ENCODE measurements at places on chromosomes 6 and 20. TPM values are rescaled to one million over a fixed set of nuclear protein-coding genes. Genes with fewer than 3 reads are reported as not detected.

DNA sequence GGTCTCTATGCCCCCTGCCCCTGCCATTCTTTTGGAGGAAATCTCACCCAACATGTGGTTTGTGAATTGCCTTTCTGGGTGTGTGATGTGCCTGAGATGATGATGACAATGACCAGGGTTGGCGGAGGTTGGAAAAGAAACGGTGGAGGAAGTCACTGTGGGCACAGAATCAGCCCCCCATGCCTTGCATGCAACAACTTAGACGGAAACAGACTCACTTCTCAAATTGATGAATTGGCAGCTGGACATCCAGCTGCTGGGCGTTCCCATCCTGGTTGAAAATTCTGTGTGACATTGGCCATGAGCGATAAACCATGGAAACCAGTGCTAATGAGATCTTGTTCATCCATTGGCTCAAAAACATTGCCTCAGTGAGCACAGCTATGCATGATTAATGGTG, 95.8 kb upstream of the LY86 start:
- no peaks in the 10 kb centered on the region for H3K4me1 ChIP-seq
- no peak for DNase-seq
- H3K27me3 ChIP-seq = no peaks in the 10 kb centered on the region
- no peaks in the 10 kb centered on the region for H3K36me3 ChIP-seq

HLA-DMA gene
- 5.7 TPM for total RNA-seq

- H3K4me3 ChIP-seq = no peak overlapping the region
- H3K36me3 ChIP-seq = no peaks in the 10 kb centered on the region
- H3K27me3 ChIP-seq = no peaks in the 10 kb centered on the region
- no peak overlapping the region for H3K27ac ChIP-seq
- H3K4me1 ChIP-seq = peaks cover 6% of the 10 kb centered on the region
Measured at GRCh38 chr6:135823851-135824250, 27.6 kb upstream of the PDE7B start.

DNA sequence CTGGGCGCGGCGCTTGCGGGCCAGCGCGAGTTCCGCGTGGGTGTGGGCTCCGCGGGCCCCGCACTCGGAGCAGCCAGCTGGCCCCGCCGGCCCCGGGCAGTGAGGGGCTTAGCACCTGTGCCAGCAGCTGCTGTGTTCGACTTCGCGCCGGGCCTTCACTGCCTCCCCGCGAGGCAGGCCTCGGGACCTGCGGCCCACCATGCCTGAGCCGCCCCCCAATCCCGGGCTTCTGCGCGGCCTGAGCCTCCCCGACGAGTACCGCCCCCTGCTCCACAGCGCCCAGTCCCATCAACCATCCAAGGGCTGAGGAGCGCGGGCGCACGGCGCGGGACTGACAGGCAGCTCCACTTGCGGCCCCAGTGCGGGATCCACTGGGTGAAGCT, 36.2 kb downstream of the RIOK1 start:
- no peak overlapping the region for H3K27ac ChIP-seq
- no peak overlapping the region for H3K4me3 ChIP-seq
- no peaks in the 10 kb centered on the region for H3K36me3 ChIP-seq
- DNase-seq = no peak

- no peaks in the 10 kb centered on the region for H3K4me1 ChIP-seq
- H3K27ac ChIP-seq = no peak overlapping the region
- no peaks in the 10 kb centered on the region for H3K27me3 ChIP-seq
- no peak for DNase-seq
- no peak overlapping the region for H3K4me3 ChIP-seq
Measured at GRCh38 chr6:24415753-24416152, 13.0 kb downstream of the MRS2 start.

- no peaks in the 10 kb centered on the region for H3K27me3 ChIP-seq
- H3K36me3 ChIP-seq = no peaks in the 10 kb centered on the region
- no peak for DNase-seq
- H3K27ac ChIP-seq = no peak overlapping the region
- no peaks in the 10 kb centered on the region for H3K4me1 ChIP-seq
Measured at GRCh38 chr20:38377039-38377685, 30.9 kb downstream of the LBP start.

DNA sequence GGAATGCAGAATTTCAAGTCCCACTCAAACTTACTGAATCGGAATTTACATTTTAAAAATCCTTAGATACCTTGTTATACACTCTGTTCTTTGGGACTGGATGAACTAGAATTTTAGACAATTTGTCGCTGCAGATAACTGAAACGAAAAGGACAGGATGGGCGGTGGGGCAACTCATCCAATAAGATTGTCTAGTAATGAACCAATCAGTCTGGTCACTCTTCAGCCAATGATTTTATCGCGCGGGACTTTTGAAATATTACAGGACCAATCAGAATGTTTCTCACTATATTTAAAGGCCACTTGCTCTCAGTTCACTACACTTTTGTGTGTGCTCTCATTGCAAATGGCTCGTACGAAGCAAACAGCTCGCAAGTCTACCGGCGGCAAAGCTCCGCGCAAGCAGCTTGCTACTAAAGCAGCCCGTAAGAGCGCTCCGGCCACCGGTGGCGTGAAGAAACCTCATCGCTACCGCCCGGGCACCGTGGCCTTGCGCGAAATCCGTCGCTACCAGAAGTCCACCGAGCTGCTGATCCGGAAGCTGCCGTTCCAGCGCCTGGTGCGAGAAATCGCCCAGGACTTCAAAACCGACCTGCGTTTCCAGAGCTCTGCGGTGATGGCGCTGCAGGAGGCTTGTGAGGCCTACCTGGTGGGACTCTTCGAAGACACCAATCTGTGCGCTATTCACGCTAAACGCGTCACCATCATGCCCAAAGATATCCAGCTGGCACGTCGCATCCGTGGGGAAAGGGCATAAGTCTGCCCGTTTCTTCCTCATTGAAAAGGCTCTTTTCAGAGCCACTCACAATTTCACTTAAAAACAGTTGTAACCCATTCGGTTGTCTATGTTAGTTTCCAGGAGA, 41.9 kb upstream of the HFE start:
- H3K27me3 ChIP-seq = no peaks in the 10 kb centered on the region
- H3K4me1 ChIP-seq = peaks cover 8% of the 10 kb centered on the region
- H3K36me3 ChIP-seq = no peaks in the 10 kb centered on the region

- no peaks in the 10 kb centered on the region for H3K36me3 ChIP-seq
- H3K27ac ChIP-seq = no peak overlapping the region
- DNase-seq = no peak
- no peaks in the 10 kb centered on the region for H3K4me1 ChIP-seq
- H3K27me3 ChIP-seq = no peaks in the 10 kb centered on the region
- H3K4me3 ChIP-seq = no peak overlapping the region
Measured at GRCh38 chr6:14431385-14432330, 314.1 kb downstream of the CD83 start.

- H3K36me3 ChIP-seq = no peaks in the 10 kb centered on the region
- H3K27ac ChIP-seq = no peak overlapping the region
Measured at GRCh38 chr6:1834207-1834606, 224.5 kb downstream of the FOXC1 start.

MDFI gene
- total RNA-seq = 7.4 TPM

- no peaks in the 10 kb centered on the region for H3K27me3 ChIP-seq
- no peaks in the 10 kb centered on the region for H3K4me1 ChIP-seq
- no peak overlapping the region for H3K27ac ChIP-seq
- DNase-seq = no peak
- H3K36me3 ChIP-seq = no peaks in the 10 kb centered on the region
Measured at GRCh38 chr6:146361128-146361924, 182.3 kb upstream of the RAB32 start.

DNA sequence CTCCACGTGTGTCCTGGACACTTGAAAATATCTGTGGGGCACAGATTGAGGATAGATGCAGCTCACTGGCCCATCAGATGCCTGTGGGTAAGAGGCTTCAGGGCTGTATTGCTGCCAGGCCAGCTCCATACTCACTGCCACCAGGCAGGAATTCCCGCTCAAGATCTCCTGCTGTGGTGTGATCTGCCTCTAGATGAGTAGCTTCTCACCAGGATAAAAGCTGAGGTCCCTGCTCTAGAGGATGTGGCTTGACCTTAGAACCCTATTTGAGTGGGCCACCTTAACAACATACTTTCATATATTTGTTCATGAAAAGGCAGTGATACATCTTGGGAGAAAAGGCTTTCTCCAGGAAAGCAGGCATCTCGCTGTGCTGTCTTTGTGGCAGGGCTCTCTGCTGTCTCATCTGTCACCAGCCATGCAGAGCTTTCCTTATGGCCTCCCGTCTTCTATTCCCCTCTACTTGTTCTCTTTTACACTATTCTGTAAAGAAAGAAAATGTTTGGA, 165.7 kb upstream of the RNF217 start:
- H3K36me3 ChIP-seq = no peaks in the 10 kb centered on the region
- H3K27me3 ChIP-seq = no peaks in the 10 kb centered on the region
- DNase-seq = no peak
- H3K27ac ChIP-seq = no peak overlapping the region
- H3K4me3 ChIP-seq = no peak overlapping the region
- no peaks in the 10 kb centered on the region for H3K4me1 ChIP-seq

TBXT gene
- not detected for total RNA-seq

RSPH4A gene
- total RNA-seq = 1.3 TPM

DNA sequence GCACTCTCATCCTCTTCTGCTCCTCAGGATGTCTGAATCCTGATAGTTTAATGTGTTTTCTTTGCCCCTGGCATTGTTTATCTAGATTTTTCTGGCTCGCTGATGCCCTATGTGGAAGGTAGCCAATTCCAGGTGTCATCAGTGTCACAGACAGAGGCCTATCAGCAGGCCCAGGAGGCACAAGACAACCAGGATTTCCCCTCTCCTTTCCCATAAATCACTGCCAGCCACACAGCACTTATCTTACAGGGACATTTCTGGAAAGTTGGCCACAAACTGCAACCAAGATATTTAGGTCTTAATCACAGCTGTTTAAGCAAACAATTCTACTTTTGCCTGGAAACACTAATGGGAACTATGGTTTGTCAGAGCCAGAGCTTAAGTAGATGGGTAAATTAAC, 28.1 kb downstream of the ADGRF5 start:
- no peak overlapping the region for H3K4me3 ChIP-seq
- no peaks in the 10 kb centered on the region for H3K36me3 ChIP-seq
- H3K27me3 ChIP-seq = no peaks in the 10 kb centered on the region
- no peak for DNase-seq

DNA sequence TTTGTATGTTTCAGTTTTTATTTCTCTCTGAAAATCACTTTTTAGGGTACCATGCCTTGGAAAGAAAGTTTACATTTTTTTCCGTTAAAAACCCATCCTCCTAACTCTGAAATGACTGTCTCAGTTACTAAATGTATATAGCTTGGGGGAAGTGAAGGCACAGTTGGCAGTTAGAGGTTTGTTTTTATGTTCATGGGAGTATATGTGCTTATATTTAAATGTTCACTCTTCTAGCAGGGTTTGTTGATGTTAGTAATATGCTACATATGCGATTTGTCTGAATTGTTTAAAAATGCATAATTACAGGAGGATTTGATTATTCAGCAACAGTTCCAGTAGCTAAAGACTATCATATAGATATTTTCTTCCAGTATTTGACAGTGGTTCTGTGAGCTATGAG, 31.1 kb downstream of the CDKAL1 start:
- no peak for DNase-seq
- H3K4me3 ChIP-seq = no peak overlapping the region
- H3K36me3 ChIP-seq = no peaks in the 10 kb centered on the region
- H3K4me1 ChIP-seq = no peaks in the 10 kb centered on the region

- H3K27ac ChIP-seq = no peak overlapping the region
- DNase-seq = no peak
- H3K36me3 ChIP-seq = no peaks in the 10 kb centered on the region
- H3K4me3 ChIP-seq = no peak overlapping the region
- no peaks in the 10 kb centered on the region for H3K4me1 ChIP-seq
Measured at GRCh38 chr6:123587838-123588545, 48.8 kb downstream of the TRDN start.

- no peak for DNase-seq
- no peak overlapping the region for H3K4me3 ChIP-seq
- no peak overlapping the region for H3K27ac ChIP-seq
- H3K4me1 ChIP-seq = no peaks in the 10 kb centered on the region
Measured at GRCh38 chr20:13291157-13291556, 70.1 kb downstream of the ISM1 start.

GRCh38 chr20:64229507-64230061, 26.0 kb upstream of the PCMTD2 start:
- no peaks in the 10 kb centered on the region for H3K36me3 ChIP-seq
- DNase-seq = no peak
- no peak overlapping the region for H3K27ac ChIP-seq
- no peaks in the 10 kb centered on the region for H3K27me3 ChIP-seq
- no peak overlapping the region for H3K4me3 ChIP-seq

C20orf204 gene
- 2.8 TPM for total RNA-seq

- H3K4me1 ChIP-seq = no peaks in the 10 kb centered on the region
- no peaks in the 10 kb centered on the region for H3K36me3 ChIP-seq
- H3K27ac ChIP-seq = no peak overlapping the region
- H3K27me3 ChIP-seq = no peaks in the 10 kb centered on the region
- DNase-seq = no peak
- H3K4me3 ChIP-seq = no peak overlapping the region
Measured at GRCh38 chr6:143252961-143253360, 192.3 kb downstream of the AIG1 start.

- no peaks in the 10 kb centered on the region for H3K27me3 ChIP-seq
- DNase-seq = no peak
- H3K4me3 ChIP-seq = no peak overlapping the region
- no peak overlapping the region for H3K27ac ChIP-seq
- H3K4me1 ChIP-seq = no peaks in the 10 kb centered on the region
Measured at GRCh38 chr6:41587131-41587879, 41.1 kb downstream of the FOXP4 start.

GRCh38 chr6:105791179-105791578, 295.0 kb upstream of the PRDM1 start:
- DNase-seq = no peak
- no peaks in the 10 kb centered on the region for H3K36me3 ChIP-seq
- H3K27ac ChIP-seq = no peak overlapping the region
- H3K27me3 ChIP-seq = no peaks in the 10 kb centered on the region
- peaks cover 11% of the 10 kb centered on the region for H3K4me1 ChIP-seq

DZANK1 gene
- total RNA-seq = 3.9 TPM

DPPA5 gene
- not detected for total RNA-seq

MOG gene
- total RNA-seq = not detected

HLA-DRB5 gene
- 0.72 TPM for total RNA-seq

DNA sequence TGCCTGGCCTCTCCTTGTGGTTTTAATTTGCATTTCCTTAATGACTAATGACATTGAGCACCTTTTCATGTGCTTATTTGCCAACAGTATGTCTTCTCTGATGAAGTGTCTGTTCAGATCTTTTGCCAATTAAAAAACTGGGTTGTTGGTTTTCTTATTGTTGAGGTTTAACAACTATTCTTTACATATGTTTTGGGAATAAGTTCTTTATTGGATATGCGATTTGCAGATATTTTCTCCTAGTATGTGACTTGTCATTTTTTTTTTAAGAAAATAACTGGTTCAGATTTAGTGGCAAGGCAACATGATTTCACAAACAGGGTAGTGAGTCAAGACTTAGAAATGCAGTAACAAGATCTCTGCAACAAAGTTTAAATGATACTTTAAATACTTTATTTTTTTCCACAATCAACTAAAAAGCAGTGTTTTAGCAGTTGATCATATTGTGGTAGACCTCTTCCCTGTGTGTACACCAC, 67.8 kb downstream of the TIAM2 start:
- no peaks in the 10 kb centered on the region for H3K4me1 ChIP-seq
- no peak overlapping the region for H3K27ac ChIP-seq
- no peaks in the 10 kb centered on the region for H3K36me3 ChIP-seq
- H3K27me3 ChIP-seq = no peaks in the 10 kb centered on the region
- no peak overlapping the region for H3K4me3 ChIP-seq
- no peak for DNase-seq

GRCh38 chr6:4364172-4364571, 228.8 kb upstream of the ECI2 start:
- DNase-seq = no peak
- no peaks in the 10 kb centered on the region for H3K36me3 ChIP-seq
- H3K27ac ChIP-seq = no peak overlapping the region
- peaks cover under 1% of the 10 kb centered on the region for H3K4me1 ChIP-seq

POLR1H gene
- total RNA-seq = 23.9 TPM

Data from ovary (tissue), 10 donors.